ENCODE measurements at places on chromosomes 3 and 15.

DNA sequence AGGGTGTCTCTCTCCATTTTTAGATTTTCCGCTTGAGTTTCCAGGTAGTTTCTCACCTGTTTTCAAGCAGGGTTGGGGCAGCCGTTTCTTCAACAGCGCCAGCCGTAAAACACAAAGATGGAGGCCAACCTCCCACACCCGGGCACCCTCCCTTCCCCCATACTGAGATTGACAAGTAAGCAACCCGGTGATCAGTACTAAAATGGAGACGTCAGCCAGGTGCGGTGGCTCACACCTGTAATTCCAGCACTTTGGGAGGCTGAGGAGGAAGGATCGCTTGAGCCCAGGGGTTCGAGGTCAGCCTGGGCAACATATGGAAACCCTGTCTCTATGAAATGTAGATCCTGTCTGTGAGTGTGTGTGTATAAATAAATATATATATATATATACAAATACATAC, 903 bp upstream of the ZSCAN2 start:
- DNase-seq: no peak

GRCh38 chr3:101674518-101674917, 2.4 kb downstream of the ZBTB11 start:
- DNase-seq: no peak

DNA sequence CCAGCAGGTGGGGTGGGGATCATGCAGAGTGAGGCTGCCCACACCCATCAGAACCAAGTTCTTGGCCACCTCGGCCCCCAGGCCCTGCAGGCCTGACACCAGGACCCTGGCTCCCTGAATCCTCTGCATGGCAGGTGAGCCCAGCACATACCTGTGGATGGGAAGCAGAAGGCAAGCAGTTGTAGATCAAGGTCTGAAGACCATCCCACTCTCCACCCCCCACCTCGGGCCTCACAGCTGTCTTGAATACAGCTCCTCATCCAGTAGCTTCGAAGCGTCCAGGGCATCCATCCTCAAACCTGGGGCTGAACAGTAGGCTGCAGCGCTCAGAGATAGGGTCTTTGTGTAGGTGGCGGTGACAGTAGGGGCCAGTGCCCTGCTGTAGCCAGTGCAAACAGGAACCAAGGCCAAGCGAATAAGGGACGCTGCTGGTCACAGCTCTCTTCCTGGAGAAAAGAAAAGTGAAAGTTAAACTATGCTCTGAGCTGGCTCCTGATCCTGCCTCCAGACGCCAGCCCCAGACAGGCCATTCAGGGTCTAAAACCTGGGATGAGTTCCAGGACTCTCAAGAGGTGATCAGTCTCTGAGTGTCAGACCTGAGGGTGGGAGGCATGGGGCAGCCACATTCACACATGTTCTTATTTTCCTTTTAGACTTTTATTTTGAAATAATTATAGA, at the start of gene UBA7:
Gene UBA7, minus strand, starts transcription at position 457 of the 678 bp plus-strand sequence. Its CDS starts 166 bp downstream, at position 291.
- DNase-seq: peak; percentile 34

GRCh38 chr3:39476783-39477182, 9.3 kb downstream of the MOBP start:
- no peak for DNase-seq

All from RWPE1 (cell line).